ENCODE measurements at places on chromosomes 11 and 22.

DNA sequence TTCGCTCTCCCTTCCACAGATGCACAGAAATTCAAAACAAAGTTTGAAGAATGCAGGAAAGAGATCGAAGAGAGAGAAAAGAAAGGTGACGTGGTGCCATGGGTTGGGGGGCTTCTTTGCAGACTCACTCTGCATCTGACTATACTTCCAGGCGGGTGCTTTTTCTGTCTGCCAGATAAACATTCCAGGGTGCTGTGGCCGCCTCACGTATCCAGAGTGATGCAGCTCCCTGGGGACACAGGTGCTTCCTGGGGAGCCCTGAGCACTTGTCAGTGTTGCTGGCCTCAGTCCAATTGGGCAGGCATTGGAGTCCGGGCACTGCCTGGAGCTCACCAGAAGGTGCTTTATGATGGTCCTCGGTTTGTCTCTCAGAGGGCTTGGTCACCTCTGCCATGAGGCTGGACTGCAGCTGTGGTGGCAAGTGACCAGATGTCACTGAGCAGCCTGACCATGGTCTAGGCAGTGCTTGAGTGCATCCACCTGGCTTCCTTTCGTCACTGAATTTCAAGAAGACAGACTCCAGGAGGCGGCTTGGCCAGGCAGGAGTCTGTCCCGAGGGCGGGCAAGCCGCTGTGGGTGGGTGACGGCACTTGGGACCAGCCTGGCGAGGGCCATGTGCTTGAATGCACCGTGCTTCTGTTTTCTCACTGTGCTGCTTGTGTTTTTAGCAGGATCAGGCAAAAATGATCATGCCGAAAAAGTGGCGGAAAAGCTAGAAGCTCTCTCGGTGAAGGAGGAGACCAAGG, 5.1 kb upstream of the ZDHHC8 start:
- DNase-seq: no peak

DNA sequence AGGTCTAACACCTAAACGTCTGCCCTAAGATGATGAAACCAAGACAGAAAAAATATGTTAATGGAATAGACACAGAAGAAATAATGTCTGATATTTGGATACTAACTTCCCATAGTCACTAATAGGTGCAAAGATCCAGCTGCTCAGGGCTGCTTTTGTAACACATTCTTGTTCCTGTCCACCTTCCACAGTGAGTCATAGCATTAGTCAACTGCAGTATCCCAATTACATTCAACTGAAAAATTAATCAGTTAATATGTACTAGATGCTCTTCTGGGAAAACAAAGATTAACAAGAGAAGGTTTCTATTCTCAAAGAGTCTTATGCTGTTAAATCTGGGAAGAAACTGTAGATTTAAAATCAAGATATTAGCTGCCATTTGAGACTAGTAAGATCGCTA, 47.6 kb downstream of the HEPHL1 start:
- no peak for DNase-seq

GRCh38 chr11:132734217-132734616, 798.1 kb downstream of the OPCML start:
- no peak for DNase-seq

DNA sequence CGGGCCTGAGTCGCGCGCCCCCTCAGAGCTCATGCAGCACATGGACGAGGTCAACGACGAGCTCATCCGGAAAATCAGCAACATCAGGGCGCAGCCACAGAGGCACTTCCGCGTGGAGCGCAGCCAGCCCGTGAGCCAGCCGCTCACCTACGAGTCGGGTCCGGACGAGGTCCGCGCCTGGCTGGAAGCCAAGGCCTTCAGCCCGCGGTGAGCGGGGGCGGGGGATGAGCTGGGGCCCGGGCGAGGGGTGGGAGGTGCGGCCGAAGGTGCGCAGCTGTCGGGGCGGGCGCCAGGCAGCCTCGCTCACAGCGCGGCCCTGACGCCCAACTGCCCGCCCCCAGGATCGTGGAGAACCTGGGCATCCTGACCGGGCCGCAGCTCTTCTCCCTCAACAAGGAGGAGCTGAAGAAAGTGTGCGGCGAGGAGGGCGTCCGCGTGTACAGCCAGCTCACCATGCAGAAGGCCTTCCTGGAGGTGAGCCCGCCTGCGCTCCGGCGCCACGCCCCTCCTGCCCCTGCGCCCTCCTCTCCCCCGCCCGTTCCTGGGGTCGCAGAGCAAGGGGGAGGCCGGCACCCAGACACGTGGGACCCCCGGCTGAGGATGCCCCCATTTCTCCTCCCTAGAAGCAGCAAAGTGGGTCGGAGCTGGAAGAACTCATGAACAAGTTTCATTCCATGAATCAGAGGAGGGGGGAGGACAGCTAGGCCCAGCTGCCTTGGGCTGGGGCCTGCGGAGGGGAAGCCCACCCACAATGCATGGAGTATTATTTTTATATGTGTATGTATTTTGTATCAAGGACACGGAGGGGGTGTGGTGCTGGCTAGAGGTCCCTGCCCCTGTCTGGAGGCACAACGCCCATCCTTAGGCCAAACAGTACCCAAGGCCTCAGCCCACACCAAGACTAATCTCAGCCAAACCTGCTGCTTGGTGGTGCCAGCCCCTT, 20.5 kb downstream of the EPS8L2 start:
- DNase-seq: no peak

DNA sequence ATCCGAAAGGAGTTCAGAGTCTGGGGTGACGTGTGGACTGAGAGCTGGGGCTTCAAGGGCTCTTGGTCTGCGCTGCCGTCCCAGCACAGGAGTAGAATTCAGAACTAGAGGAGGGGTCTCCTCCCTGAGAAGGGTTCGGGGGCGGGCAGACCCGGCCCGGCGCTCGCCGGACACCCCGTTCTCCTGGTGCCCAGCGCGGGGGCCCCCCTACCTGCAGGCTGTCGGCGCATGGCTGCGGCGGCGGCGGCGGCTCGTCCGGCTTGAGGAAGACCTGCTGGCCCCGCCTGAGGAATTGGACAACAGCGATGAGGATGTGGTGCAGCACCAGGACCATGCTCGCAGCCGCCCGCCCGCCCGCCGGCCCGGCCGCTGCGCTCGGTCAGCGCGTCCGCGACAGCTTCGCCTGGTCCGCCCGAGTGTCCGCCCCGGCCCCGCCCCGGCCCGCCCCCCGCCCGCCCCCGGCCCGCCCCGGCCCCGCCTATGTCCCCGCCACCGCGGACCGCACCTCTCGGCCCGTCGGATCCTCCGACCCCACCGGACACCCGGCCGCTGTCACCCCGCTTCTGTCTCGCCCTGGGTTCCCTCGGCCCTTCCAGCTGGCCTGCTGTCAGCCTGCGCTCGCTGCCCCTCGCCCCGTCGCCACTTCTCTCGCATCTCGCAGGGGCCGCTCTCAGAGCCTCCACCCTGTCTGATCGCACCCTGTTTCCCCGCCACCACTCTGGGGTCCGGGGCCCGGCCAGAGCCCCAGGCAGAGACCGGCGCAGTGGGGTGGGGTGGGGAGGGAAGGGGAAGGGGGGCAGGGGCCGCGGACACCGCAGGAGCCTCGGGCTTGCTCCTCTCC, 32.0 kb downstream of the PDE2A start:
- DNase-seq: no peak

GRCh38 chr11:34207487-34208180, 102.2 kb downstream of the NAT10 start:
- DNase-seq: no peak

DNA sequence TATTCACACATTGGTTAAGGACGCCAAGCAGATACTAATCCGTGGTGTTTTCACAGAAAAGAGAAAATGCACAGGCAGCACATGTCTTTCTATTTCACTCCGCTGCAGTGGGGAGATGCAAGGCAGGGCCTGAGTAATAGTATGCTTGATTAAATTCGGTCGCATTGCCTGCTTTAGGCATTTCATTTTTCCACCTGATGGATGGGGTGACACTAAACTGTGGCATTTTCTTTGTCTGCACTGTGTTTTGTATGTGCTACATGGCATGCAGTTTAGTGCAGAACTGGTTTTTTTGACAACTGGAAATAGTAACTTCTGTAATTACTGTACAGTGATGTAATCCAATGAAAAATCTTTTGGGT, 94.9 kb downstream of the SLC17A6 start:
- DNase-seq: no peak

- no peak for DNase-seq
These were observed 77.0 kb upstream of the NCAM1 start for GRCh38 chr11:112884012-112884767.

DNA sequence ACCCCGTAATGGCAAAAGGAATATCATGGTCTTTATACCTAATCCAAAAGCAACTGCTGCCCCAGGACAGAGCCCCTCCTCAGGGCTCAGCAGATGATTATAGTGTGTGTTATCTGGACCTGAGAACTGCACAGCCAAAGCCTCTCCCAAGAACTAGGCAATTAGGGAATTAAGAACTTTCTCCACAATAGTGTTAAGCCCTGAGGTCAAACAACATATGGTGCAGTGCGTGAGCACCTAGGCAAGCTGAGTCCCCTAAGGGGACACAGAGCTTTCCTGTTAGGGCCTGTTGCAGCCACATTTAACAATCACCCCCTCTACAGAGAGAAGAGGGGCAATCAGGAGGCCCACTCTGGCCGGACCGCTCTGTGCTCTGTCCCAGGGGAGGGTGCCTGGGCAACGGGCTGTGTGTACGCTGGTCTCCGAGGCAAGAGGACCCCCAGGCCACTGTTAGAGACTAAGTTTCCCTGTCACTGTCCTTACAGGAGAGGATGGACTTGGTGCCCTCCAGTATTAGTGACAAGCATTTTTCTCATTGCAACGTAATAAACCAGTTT, 1.4 kb upstream of the KCNJ5 start:
- no peak for DNase-seq

DNA sequence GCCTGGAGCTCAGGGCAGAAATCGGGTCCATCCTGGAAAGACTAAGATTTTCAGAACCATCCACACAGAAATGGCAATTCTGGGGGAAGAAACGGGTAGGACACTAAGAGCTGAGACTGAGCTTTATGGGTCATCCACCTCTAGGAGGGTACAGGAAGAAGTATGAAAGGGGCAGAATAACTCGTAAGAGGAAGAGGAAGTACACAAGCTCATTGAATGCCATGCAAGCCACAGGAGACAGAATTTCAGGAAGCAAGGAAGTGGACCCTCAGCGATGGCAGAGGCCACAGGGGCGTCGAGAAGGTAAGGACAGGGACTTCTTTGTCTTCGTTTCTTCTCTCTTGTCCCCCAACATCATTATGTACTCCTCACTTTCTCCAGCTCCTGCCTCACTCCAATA, 169.6 kb downstream of the MAML2 start:
- DNase-seq: no peak

All from activated T-cell treated with anti-CD3 and anti-CD28 coated beads for 24 hours (primary cell).